ENCODE measurements at places on chromosomes 3 and 15.

- DNase-seq = no peak
Measured at GRCh38 chr3:64975147-64975546, 287.3 kb upstream of the ADAMTS9 start.

GRCh38 chr3:37661615-37662306, 199.9 kb upstream of the CTDSPL start:
- DNase-seq = no peak

DNA sequence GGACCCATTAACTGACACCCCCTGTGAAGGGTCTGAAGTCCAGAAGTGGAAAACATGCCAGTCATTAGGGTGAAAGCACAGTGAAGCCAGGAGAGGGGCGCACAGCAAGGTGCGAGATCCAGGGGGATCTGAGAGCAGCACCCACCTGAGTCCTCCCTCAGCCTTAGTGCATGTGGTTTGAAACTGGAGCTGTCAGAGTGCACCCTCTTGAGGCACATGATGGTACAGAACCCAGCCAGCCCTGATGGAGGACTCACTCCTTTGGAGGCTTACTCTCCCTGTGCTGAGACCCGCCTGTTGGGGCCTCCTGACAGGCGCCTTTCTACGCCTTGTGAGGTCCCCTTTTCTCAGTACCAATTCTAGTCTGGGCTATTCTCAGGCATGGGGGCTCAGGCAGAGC, 77.8 kb downstream of the IL20RB start:
- peak; percentile 37 for DNase-seq

DNA sequence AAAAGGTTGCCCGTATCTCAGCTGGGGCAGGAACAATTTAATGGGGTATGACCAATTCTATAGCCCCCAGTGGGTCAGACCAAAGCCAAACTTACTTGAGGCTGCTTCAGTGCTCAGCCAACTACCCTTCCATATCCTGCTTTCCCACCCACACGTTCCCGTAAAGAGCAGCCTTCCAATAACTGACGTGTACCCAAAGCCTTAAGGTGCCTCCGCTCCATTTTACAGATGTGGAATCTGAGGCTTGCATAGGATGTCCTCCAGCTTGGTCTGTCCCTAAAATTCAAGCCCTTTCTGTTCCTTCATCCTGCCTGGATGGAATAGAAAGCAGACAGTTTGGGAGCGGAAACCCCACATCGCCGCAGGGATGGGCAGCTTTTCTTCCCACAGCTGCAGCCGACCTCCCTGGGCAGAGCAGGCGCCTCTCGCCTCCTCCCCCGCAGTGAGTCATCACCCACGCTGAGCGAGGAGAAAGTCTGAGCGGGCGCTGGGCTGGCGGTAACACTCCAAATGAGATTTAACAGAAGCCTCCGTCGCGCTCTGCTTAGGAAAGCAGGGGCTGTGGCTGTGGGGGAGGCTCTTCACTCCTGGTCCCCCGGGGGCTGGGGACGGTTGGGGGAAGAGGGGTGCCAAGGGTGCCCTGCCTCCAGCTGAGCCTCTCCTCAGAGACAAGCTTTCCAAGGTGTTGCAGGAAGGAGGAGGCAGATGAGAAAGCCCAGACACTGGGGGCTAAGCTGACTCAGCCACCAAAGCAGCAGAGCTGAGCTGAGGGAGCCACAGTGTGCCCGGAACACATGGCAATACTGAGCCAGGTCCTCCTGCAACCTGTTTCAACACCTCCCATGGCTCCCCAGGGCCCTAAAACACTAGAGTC, 57.8 kb upstream of the HRH1 start:
- DNase-seq = peak; percentile 82

GRCh38 chr3:100709842-100710260, 557 bp downstream of the TFG start:
- peak; percentile 58 for DNase-seq

- DNase-seq = no peak
Measured at GRCh38 chr15:32098033-32098432, 67.7 kb downstream of the CHRNA7 start.

- DNase-seq = peak; percentile 18
Measured at GRCh38 chr3:86948822-86949221, 42.1 kb downstream of the VGLL3 start.

DNA sequence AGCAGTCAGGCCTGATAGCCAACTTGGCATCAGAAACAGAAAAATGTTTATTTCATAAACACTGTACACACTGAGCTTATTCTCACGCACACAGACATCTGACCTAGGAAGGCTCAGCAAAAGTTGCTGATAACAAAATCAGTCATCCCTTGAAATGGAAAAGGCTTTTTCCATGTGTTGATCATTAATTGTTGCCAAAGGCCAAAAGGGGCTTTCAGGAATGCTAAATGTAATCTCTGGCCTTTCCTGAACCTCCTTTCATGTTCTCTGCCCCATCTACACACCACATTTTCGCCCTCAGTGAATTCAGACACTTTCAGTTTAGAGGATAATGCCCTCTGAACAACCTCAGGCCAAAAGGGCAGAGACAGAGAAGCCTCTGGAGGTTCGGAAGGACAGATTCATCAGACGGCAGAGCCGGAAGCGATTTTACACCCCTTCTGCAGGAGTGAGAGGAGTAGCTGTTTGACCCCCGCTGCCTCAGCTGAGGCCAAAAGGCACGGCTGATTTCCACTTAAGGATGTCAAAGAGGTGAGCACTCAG, 14.5 kb downstream of the RTP4 start:
- no peak for DNase-seq

- no peak for DNase-seq
Measured at GRCh38 chr15:57762302-57762701, 55.8 kb downstream of the POLR2M start.

DNA sequence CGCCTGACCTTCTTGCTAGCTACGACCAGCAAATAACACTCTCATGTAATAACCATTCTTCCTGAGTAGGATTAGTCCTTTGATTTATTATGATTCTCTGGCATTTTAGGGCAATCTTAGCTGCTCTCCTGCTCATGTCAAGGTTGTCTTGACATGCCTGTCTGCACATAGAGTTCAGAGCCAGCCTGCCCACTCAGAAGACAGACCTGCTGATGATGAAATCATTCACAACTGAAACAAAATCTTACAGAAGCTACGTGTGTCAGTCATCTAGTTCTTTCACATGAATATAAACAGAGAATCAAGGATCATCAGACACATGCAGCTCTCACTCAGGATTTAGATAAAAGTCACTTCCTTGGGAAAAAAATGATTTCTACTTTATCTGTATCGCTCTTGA, 173.6 kb upstream of the LYSMD4 start:
- DNase-seq = no peak

GRCh38 chr3:53846134-53846850, at the start of the genes CHDH and IL17RB:
TSS of gene CHDH (minus strand) at chr3:53846419. CDS start at chr3:53824008, 22,411 bp downstream.
TSS of gene IL17RB (plus strand) at chr3:53846568. CDS start at chr3:53846589, 21 bp downstream.
- peak; percentile 59 for DNase-seq

DNA sequence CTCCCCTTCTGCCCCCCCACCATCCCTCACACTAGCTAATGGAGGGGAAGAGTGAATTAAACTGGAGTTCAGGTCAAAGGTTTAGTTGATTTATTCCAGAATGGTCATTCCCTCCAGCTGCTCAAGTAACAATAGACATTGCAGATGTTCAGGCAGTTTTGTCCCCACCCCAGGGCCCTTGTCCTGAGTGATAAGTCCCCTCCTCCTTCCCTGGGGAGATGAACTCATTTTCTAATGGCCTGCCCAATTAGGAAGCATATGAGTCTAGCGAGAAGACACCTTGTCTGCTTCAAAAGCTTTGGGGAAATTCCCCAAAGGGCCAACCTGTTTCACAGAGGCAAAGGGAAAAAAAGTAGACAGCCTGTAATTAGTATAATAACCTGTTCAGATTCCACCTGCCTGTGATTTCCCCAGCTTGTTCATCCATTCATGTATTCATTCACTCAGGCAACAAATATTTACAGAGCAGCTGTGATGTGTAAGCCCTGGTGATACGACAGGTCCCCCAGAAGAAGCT, 165.3 kb downstream of the SHQ1 start:
- no peak for DNase-seq

DNA sequence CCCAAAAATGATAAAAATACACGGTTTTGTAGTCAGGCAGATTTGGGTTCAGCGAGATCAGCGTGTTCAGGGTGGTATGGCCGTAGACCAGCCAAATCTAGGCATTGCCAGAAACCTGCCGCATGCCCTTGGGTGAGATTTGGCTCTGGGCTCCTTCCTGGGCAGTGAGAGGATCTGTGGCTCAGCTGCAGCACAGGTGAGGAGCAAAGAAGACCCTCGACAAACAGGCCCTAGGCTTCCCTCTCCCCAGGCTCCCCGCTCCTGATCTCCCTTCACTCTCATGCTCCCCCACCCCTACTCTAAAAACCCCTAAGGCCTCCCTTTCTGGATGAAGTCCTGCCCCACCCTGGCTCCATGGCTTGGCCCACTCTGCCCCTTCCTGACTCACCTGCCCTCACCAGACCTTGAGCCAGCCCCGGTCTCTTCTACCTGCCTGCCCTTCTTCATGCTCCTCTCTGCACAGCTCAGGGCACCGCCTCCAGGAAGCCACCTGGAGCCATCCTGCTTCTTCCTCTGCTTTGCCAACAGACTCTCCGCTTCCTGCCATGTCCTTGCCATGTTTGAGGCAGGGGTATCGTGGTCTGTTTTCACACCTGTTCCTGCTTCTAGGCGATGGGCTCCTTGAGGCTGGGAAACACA, 88.1 kb downstream of the CORO2B start:
- DNase-seq = no peak

DNA sequence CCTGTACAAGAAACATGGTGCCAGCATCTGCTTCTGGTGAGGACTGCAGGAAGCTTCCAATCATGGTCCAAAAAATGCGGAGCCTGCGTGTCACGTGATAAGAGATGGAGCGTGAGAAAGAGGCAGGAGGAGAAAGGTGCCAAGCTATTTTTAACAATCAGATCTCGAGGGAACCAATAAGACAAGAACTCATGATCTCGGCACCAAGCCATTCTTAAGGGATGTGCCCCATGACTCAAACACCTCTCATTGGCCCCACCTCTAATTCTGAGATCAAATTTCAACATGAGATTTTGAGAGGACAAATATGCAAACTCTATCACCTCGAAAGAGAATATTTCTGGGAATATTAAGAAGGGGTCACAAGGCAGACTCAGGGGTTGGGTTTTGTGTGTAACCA, 107.2 kb downstream of the PYDC2 start:
- no peak for DNase-seq

DNA sequence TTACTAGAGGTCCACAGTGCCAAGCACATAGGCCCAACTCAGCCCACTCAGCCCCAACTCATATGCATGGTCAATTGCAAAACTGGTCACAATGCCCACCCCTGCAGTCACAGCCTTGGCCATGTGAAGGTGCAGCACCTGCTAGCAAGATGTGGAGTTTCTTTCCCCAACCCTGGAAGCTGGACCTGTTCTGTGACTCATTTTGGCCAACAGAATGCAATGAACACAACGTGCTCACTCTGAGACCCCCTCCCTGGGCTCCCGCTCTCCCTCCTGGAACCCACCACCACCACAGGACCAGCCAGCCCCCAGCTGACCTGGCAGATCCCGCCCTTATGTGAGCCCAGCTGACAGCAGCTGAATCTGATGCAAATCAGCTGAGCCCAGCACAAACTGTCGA, 34.4 kb downstream of the ALDH1L1 start:
- DNase-seq = no peak

DNA sequence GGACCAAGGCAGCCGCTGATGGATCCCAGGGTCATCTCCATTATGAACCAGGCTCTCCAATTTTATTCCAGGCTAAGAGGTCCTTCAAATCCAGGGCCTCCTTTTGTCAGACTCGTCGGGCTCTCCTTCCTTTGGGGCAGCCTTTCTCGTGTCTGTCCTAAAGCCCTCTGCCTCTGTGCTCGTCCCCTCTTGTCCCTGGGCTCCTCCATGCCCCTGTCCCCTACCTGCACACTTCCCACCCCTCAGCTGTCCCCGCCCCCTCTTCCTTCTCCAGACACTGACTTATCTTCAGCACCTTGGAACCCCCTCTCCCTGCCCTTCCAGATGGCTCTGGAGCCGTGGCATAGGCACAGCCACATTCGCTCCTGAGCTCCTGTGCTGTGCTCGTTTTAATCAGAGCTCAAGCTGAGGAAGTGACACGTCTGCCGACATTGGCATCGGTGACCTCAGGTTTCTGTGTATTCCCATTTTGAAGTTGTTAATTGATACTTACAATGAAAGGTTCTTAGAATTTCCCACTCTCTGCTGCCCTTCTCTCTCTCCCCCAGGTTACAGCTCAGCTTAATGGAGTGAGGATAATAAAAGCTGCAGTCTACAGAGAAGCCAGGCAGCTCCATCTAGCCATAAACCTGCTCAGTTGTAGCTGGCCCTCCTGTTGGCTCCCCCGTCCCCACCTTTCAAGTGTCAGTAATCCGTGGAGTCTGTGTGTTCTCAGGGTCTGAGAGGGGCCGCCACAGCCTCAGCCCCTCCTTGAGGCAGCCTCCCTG, 51.1 kb upstream of the SEC22A start:
- DNase-seq = no peak

GRCh38 chr3:32257042-32257441, 18.6 kb downstream of the CMTM8 start:
- DNase-seq = no peak

GRCh38 chr15:80904998-80905397, 84.6 kb downstream of the MESD start:
- DNase-seq = no peak

DNA sequence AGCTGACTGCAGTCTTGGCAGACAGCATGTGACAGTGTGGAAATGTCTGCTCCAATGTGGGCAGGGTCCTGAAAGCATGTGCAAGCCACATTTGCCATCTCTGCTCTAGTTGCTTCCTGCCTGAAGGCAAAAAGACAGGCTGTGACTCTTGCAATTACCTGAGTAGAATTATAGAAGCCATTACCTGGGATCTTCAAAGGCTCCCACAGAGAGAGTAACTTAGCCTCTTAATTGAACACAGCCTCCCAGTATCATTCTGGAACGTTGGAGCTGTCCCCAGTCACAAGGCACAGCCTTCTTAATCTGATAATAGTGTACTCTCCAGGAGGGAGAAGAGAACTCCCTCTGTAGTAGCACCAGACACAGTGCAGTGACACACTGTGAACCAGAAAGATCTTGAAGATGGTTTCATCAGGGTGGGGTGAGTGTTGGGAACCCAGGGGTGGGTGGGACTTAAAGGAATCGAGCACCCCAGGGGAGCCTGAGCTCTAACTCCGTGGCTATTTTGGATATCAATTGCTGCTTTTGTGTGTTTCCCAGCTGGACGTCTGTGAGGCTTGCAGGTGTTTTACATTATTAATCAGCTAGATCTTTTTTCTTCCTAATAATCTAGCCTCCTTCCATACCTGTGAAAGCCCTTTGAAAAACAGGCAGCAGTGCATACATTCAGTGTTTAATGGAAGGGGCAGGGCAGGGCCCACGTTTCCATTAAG, 40.6 kb upstream of the GLCE start:
- no peak for DNase-seq

GRCh38 chr3:36318621-36319200, 61.6 kb upstream of the STAC start:
- no peak for DNase-seq

DNA sequence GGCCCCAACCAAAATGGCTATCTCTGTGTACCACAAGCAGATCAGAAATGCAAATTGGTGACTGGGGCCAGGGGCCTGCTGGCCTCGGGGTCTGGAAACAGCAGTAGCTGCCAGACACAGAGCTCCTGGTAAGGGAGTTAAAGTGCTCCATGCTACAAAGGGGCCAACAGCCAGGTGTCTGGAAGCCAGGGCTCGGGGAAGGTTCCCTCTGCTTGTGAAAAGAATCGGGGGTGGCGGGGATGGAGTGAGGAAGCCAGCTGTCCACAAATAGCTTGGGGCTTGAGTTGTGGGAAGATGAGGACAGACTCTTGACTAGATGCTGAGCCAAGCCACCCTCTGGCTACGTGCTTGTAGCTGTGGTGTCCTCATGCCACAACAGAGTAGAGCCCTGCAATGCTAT, 39.3 kb downstream of the CHRD start:
- no peak for DNase-seq

Data from RKO (cell line).